NCI-H2171 (cell line): ENCODE measurements at places on chromosomes 7 and 10.

DNA sequence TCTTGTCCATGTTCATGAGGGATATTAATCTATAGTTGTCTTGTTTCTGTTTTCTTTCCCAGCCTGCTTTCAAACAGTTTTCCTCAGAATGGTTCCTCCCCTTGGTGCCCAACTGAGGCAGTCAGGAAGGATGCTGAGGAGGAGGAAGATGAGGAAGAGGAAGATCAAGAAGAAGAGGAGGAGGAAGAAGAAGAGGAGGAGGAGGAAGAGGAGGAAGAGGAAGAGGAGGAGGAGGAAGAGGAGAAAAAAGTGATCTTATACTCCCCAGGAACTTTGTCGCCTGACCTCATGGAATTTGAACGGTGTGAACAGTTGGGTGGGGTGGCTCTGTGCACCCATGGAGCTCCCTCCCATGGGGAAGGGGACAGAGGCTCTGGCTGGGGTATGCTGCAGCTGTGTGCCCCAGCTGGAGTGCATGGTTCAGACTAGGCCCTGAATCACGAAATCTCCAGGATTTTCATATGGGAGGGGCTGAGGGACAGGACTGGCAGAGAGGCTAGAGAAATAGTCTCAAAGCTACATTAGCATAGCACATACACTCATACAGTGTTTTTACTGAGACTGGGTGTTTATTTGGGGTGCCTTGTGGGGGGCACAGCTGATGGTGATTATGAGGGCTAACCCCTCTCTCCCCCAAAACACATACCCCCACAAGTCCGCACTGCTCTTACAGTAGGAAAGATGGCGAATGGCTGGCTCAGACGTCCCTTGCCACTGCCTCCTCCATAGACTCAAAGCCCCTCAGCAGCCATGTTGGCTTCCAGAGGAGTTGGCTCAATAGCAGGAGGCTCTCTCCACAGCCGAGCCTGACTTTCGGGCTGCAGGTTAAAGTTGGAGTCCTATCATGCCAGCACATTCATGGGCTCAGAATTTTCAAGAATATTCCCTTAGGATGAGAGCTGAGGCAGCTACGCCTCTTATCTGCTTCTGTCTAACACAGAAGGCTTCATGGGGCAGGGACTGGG, 11.9 kb downstream of the STRA8 start:
- no peak for DNase-seq

GRCh38 chr10:9166770-9167169, 1112.3 kb downstream of the GATA3 start:
- no peak for DNase-seq

- no peak for DNase-seq
Observed at GRCh38 chr7:27219821-27220220, 19.9 kb upstream of the HOXA13 start.

DNA sequence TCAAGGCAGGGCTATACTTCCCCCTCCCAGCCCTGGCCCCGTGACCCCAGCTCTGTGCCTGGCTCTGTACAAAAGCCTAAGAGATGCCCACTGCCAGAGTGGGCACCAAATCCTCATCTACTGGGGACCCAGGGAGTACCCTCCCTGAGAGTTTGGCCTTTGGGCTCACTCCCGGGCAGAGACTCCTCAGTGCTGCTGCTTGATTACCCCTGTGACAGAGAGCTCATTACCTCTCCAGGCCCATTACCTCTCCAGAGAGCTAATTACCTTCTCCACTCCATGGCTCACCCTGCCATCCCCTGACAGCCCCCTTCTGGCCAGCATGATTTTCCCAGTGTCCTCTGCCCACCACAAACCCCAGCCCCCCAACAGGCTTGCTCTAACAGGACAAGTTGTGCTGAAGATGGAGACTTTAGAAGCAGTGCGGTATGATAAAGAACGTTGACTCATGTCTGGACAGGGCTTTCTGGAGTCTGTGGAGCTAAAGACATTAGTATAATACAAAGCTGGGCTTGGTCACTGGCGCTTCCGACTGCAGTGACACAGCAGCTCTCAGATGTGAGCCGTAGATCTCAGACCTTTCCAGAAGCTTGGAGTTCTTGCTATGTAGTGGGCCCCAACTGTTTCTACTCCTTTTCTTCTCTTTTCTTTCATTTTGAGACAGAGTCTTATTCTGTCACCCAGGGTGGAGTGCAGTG, 111.3 kb upstream of the KCTD7 start:
- DNase-seq = no peak

DNA sequence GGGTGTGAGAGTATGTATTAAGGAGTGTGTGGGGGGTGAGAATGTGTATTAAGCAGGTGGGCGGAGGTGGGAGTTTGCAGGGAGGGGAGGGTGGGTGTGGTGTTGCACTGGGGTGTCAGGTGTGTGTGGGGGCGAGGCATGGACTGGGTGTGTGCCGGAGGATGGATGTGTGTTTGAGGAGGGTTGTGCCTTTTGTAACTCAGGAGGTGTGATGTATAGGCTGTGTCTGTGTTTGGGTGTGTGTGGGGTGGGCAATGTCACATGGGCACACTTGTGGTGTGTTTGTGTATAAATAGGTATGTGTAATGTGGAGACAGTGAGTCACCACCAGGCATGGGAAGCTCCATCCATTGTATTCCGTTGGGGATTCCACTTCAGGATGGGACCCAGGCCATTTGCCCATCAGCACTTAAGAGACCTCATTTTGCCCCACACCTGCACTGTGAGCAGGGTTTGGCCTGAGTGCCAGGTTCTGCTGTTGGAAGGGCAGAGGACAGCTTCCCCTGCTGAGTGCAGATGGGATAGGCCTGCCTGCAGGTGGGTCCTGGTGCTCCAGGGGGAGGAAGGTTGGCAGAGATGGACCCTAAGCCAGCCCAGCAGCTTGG, 5.8 kb downstream of the UNC5B start:
- DNase-seq = no peak

DNA sequence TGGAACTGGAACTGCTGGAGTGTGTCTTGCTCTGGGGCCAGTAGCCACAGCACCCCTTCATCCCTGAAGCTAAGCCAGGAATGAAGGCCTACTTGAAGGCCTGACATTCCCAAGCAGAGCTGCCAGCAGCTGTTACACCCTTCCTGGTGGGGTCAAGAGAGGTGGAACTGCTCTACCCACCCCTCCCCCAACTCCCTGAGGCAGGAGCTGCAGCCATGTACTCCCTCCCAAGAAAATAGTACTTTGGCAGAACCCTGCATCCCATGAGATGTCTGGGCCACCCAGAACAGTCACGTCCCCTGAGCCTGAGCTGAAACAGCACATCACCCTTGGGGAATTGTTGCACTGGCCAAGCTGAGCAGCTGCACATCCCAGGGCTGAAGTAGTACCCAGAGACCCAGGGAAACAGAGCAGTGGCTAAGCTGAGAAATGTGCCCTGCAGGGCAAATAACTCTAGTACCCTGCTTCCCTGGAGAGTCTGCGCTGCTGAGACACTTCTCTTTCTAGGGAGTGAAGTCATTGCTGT, 63.4 kb upstream of the PLA2G12B start:
- DNase-seq = no peak

DNA sequence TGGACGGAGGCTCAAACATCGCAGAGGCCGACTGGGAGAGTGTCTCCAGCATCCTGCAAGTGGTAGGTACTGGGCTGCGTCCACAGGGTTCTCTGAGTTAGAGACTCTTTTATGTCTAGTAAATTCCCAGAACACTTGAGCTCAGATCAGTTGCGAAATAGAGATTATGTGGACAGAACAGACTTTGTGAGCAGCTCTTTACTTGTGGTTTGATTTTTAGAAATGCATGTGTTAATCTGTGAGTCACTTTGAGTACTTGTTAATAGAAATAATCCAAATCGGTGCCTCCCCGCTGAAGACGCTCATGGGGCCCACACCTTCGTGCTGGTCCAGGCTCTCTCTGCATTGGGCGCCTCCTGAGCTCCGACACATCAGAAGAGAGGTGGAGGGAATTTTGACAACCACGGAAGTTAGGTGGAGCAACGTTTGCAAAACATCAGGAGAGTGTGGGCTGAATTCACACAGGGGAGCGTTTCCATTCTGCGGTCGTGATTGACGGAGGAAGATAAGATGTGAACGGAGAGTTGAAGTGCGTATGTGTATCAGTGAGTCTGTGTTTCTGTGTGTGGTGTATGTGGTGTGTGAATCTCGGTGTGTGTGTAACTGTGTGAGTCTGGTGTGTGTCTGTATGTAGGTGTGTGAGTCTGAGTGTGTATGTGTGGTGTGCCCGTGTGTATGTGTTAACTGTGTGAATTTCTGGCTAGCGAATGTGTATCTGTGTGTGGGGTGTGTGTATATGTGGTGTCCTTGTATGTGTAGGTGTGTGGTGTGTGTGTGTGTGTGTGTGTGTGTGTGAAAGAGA, 32.1 kb downstream of the PFKP start:
- no peak for DNase-seq

GRCh38 chr7:158023157-158023556, 564.5 kb downstream of the PTPRN2 start:
- DNase-seq = no peak

- no peak for DNase-seq
Observed at GRCh38 chr7:76304888-76305375, 2.5 kb downstream of the HSPB1 start.

DNA sequence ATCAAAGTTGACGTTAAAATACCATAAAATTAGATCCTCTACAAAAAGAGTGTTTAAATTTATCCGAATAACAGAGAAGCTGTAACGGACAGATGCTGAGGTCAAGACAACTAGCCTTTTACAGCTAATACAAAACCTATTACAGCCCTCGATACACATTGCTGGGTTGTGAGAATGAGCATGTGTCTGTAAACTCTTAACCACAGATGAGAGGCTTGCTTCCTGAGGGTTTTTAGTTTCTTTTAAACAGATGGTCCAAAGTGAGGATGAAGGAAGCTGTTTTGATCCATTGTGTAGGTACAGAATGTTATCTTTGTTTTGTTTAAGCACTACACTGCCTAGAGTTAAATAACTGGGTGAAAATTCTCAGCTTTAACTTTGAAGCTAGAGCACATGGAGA, 578.2 kb downstream of the PARD3 start:
- peak; percentile 23 for DNase-seq

GRCh38 chr10:122078965-122079795, 90.2 kb downstream of the TACC2 start:
- peak; percentile 16 for DNase-seq

GRCh38 chr7:94087664-94088352, 83.7 kb upstream of the BET1 start:
- DNase-seq = peak; percentile 40

- no peak for DNase-seq
Observed at GRCh38 chr7:37376386-37376785, 72.3 kb downstream of the ELMO1 start.

DNA sequence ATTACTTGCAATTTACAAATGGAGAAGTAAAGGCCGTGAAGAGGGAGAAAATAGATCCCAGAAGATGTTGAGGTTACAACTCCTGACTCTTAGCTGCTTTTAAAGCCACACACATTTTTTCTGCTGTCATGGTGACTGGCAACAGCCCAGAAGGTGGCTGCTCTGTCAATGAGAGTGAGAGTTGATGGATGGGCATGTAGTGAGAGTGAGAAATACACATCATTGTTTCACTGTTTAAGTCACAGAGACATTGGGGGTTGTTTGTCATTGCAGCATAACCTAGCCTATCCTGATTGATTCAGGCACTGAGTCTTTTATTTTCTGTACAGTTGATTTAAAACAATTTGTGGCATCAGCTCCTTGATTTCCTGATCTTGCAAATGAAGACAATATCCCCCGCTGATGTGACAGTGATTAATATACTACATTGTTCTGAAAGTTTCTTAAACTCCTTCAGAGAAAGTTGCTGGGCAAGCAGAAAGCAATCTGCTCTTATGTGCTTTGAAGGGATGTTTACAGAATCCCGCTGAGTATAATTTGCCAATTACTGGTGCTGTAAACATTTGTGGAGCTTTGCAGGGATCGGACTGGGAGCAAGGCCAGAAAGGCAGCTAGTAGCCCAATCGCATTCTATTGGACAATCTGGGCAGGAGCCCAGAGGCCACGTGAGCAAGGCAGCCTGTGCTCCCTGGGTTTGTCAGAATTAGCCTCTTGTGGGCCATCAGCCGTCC, 229.6 kb downstream of the PRPF18 start:
- no peak for DNase-seq

- no peak for DNase-seq
Observed at GRCh38 chr10:43921478-43921877, 272.8 kb upstream of the ZNF32 start.

- DNase-seq = no peak
Observed at GRCh38 chr7:32532086-32532485, 36.8 kb downstream of the AVL9 start.

DNA sequence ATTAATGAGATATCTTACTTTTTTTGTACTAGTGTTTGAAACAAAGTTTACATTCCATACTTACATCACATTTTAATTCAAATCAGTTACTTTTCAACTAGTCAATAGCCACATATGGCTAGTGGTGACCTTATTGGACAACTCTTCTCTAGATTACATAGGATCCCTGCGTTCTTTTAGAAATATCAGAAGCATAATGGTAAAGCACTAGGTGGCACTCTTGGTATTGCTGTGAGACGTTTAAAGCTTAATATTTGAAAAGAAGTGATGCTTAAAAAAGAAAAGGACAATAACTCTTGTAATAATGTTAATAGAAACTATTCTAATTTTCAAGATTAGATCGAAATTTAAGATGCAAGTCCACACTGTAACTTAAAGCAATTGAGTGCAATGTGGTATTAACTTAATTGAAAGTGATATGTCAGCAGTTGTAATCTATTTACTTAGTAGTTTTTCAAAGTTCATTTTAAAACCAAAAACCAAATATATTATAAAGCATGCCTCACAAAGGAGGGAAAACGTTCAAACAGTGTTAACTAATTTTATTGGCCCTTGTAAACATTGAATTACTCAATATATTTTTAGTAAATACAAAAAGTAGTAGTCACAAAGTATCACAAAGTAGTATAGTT, 339.1 kb downstream of the ATRNL1 start:
- DNase-seq = no peak

GRCh38 chr7:4683043-4683883, 1.2 kb downstream of the FOXK1 start:
- DNase-seq = no peak

DNA sequence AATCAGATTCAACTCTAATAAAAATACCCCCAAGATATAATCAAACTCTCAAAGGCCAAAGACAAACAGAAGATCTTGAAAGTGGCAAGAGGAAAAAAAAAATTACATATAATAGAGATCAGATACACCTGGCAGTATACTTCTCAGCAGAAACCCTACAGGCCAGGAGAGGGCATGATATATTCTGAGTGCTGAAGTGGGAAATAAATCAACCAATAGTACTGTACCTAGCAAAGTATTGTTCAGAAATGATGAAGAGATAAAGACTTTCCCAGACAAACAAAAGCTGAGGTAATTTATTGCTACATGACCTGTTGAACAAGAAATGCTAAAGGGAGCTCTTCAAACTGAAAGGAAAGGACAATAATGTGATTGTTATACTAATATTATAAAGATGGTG, 291.9 kb downstream of the SH2D4B start:
- DNase-seq = no peak

DNA sequence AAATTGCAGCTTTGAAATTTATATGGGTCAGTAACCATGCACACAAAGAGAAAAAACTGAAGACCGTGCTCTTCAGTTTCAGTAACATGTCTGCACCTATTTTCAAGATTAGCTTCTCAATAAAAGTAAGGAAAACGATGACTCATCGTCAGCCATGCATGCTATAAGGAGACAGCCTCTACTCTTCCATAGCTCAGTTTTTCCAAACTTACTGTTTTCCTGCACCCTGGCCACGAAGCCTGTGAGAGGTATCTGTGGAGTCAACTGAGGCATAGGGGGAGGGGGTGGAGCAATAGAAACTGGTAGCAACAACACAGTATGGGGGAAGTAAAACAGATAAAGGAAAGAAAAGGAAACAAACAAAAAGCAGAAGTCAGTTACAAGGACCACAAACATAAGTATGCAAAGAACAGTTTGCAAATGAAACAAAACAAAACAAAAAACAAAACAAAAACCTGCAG, 58.0 kb downstream of the PDSS1 start:
- no peak for DNase-seq

GRCh38 chr10:66321723-66322665, 603.8 kb upstream of the LRRTM3 start:
- no peak for DNase-seq
